ENCODE measurements at places on chromosomes 5 and 9.

DNA sequence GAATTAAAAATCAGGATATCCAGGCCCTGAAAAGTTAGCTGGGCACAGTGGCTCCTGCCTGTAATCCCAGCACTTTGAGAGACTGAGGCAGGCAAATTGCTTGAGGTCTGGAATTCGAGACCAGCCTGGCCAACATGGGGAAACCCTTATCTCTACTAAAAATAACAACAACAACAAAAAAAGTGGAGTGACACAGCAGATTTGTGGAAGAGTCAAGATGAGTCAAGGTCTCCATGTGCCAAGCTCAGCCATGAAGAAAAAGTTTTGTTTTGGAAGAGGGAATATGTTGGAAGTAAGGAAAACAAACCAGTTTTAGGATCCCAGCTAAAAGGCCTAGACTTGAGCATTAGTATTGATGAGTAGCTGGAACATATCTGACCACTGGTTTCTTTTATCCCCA is 14.7 kb downstream of the LRRC70 start:
- no peak for DNase-seq

- DNase-seq: no peak
Observed at GRCh38 chr9:110179734-110180133, 28.2 kb downstream of the C9orf152 start.

GRCh38 chr5:76365561-76365960 is 37.5 kb upstream of the IQGAP2 start:
- DNase-seq: no peak

GRCh38 chr9:112890106-112891081 is at the start of gene SLC46A2:
SLC46A2 (minus strand) TSS chr9:112890876; CDS start chr9:112890681, 195 bp downstream.
- peak; percentile 63 for DNase-seq

DNA sequence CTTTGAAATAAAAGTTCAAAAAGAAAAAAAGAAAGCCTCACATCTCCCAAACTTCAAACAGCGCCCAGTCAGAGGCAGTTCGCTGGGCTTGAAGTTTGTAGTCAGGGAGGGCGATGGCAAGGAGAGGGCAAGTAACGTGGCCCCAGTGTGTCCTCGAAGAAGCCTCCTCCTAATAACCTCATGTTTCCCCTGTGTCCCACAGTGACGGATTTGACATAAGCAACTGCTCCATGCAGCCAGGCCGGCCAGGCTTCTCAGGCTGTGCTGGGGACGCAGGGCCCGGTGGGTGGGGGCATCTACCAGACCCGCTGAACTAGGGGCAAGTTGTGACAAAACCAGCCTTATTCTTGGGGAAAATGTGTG is 172.2 kb downstream of the ERCC6L2 start:
- peak; percentile 19 for DNase-seq

DNA sequence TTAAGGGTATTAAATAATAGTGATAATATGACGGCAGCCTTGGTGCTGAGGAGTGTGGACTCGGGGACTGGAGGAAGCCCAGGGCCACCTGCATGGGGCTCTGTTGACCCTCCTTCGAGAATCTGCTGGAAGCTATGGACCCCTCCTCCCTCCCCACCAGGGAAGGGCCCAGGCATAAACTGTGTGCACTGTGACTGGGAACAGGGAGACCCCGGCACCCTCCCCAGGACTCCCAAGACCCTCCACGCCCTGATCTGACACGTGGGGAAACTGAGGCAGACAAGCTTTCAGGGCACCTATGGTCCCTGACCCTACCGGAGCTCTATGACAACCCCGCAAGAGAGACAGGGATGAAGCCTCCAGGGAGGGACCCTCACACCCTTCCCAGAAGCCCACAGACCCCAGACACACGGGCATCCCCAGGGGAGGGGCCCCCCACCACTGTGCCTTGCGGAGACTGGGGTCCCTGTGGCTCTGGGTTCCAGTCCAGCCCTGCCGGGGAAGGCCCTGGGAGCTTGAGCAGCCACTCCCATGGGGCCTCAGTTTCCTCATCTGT is 6.5 kb upstream of the EGFL7 start:
- DNase-seq: no peak

GRCh38 chr9:137025517-137025966 is 2.5 kb downstream of the ABCA2 start:
- DNase-seq: peak; percentile 44

GRCh38 chr9:121921444-121921843 is 171.7 kb downstream of the TTLL11 start:
- no peak for DNase-seq

GRCh38 chr9:121741228-121741918 is 89.9 kb downstream of the DAB2IP start:
- DNase-seq: peak; percentile 60

- no peak for DNase-seq
Observed at GRCh38 chr5:133797167-133797566, 171.3 kb downstream of the C5orf15 start.

DNA sequence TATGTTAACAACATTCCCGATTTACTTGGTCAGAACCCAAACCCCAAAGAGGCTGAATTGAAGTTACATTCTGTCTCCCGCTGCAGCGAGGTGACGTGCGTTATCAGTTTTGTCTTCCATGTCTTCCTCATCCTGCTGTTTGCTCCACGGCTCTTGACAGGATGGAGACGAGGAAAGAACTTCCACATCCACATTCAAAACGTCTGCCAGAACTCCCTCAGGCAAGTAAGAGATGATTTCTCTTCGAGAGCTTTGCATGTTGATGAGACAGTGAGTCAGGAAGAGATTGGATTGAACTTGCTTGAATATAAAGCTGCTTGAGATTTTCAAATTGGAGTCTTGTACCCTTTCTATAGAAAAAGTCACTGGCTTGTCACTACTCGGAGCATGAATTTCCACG is 242.6 kb downstream of the AUH start:
- DNase-seq: peak; percentile 29

DNA sequence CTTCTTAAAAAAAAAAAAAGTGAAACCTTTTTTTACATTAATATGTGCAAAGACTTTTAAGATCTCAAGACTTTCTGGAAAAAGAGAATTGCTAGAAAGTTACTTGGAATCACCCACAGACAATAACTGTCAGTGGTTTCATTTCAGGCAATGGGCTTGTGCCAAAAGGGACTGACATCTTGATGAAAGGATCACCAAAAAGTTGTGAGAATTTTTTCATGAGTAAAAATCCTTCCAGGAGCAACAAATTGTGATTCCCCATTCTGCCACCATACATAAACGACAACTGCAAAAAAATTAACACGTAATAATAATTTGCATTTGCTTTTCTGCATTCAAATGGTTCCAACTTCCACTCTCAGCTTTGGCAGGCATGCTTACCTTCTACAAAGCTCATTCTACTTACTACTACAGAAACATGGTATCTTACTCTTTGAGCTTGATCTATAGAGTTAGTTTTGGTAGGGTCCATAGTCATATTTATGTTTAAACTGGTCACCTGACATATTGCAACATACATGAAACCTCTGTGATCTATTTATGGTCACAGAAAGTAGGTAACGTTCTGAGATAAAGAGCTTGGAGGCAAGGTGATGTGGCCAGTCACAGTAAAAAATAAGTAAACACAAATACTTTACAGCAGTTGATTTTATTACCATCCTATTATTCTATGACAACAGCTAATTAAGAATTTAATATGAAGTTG is 3.0 kb downstream of the NREP start:
- DNase-seq: no peak

DNA sequence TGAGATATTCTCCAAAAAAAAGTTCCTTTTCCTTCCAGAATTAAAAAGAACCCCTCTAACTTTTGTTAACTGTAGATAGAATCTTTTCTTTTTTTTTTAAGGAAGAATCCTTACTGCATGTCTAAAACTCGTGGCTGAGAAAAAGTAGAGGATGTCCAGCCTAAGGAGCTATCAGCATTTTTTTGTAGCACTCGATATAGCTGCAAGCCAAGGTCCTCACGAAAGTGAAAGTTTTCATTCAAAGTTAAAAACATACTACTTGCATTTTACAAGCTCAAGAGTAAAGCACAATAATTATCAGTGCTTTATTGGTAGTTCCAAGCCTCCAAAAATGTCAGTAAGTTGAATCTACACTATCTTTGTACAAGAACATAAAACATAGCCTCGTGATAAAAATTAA is 28.7 kb upstream of the ZSWIM6 start:
- DNase-seq: no peak

DNA sequence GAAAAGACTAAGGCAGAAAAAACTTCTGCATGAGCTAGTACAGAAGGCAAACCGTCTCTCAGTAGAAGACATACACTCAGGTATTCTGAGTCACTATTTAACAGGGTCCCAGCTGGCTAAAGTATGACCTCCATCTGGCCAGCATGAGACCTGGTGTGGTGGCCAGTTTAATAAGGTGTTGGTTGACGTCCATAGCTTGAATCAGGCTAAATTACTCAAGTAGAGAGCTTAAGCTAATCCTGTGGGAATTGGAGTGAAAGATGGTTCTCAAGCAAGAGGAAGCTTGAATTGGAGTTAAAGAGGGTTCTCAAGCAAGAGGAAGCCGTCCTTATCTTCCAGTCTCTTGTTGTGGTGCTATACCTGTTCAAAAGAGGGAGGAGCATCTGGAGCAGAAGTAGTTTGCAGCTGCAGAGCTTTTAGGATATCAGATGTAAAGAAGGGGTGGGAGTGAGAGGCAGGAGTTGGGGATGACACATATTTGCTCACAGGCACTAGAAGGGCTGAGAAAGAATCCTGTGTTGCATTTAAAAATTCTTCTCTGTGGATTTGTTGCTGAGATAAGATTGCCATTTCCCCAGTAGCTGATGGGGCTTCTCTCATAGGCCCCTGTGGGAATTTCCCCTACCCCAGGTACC is 136.1 kb upstream of the RUSC2 start:
- no peak for DNase-seq

DNA sequence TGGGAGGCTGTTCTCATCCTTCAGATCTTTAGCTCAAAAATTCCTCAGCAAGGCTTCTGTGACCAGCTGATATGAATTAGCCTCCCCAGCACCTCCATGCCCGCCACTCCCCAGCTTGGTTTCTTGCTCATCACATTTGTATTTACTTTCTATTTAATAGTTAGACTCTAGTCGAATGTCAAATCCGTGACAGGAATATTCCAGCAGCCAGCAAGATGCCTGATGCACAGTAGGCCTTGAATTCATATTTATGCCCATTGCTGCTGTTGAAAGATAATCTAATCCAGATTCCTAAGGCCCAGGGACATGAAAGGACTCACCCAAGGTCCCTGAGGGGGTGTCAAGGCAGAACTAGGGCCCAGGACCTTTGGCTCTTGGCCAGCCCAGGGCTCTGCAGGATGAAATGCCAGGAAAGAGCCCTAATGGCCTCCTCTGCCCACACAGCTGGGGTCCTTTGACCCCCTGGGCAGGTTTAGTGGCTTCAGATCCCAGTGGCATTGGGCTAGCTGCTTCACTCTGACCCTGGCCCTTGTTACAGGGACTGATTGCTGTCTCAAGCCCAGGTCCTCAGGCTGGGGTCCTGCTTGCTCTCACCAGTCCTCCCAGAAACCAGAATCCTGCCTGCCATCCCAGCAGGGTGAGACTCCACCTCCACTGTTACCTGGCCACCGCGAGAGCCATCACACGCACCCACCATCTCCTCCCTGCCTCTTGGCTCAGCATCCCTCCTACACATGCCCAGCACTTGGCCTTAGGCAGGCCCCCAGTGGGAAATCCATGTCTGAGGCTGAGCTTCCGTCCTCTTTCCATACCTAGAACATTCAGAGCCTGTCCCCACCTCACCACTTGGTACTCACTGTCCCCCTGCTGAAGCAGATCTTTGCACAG is 7.3 kb downstream of the CSF1R start:
- no peak for DNase-seq

DNA sequence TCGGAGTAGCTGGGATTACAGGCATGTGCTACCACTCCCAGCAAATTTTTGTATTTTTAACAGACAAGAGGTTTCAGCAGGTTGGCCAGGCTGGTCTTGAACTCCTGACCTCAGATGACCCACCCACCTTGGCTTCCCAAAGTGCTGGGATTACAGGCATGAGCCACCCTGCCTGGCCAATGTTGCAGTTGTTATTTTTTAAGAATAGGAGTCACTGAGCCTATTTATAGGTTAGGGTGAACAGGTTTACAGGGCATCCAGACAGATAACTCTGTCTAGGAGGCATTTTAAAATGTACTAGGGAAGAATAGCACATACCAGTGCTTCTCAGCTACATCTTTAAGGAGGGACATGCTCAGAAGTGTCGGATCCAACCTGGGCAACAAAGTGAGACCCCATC is 60.1 kb upstream of the BNC2 start:
- no peak for DNase-seq

GRCh38 chr9:97059626-97060025 is 20.7 kb upstream of the CTSV start:
- DNase-seq: no peak

GRCh38 chr9:38416461-38416860 is 7.8 kb downstream of the IGFBPL1 start:
- DNase-seq: no peak

GRCh38 chr5:72598401-72599064 is 91.3 kb upstream of the ZNF366 start:
- DNase-seq: peak; percentile 63

DNA sequence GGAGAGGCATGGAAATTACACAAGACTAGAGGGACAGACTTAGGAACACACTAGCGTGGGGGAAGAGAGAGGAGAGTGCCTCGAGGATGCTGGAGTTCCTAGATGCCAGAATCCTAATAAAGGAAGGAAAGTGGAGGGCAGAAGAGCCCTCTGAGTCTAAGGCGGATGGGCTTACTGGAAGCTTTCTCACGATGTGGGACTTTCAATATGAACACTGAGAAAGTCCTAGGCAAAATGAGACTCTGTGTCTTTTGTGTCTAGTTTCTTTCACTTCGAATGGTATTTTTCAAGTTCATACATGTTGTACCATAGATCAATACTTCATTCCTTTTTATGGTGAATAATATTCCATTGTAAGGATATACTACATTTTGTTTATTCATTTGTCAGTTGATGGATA is 239.4 kb downstream of the NSG2 start:
- no peak for DNase-seq

- peak; percentile 76 for DNase-seq
Observed at GRCh38 chr5:84585218-84585617, 200.5 kb upstream of the EDIL3 start.

- no peak for DNase-seq
Observed at GRCh38 chr5:172150514-172151425, 37.3 kb downstream of the STK10 start.

DNA sequence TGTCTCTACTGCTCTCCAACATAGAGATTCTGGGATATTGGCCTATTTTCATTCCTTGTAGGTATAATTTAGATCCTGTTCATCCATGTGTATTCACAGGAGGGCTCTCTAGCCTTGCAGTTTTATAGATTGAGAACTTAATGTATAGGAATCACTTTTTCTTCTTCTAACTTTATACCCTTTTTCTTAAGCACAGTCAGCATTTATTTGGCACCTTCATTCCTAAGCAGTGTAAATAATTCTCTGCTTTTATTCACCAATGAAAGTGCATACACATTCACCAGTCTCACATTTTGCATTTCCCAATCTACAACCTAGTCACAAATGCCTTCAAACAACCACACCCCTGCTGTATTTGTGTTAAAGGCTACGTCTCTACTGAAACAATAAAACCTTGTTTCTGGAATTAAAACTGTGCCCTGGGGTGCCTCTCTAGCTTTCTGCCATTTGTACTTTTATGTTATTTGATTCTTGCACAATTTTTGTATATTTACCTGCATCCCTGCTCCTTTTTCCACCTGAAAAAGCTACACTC is 49.3 kb downstream of the NREP start:
- DNase-seq: no peak

- DNase-seq: no peak
Observed at GRCh38 chr9:114799925-114800324, 5.9 kb downstream of the TNFSF15 start.

All from ELF-1 (cell line).